ENCODE measurements at places on chromosomes 1 and 21. TPM values are rescaled to one million over a fixed set of nuclear protein-coding genes. Genes with fewer than 3 reads are reported as not detected.

RSPH1 gene
- total RNA-seq = 0.19 TPM

PLCH2 gene
- total RNA-seq = 1.0 TPM

OR10Z1 gene
- total RNA-seq = not detected

MYCL gene
- total RNA-seq = 0.14 TPM

MFSD2A gene
- 1.4 TPM for total RNA-seq

SHE gene
- total RNA-seq = 17.9 TPM

WNT2B gene
- 2.5 TPM for total RNA-seq

FCGR3A gene
- total RNA-seq = 41.0 TPM

HPDL gene
- 0.83 TPM for total RNA-seq

S1PR1 gene
- 62.3 TPM for total RNA-seq

DLGAP3 gene
- 0.57 TPM for total RNA-seq

AMPD1 gene
- not detected for total RNA-seq

TOE1 gene
- total RNA-seq = 7.0 TPM

ZNF672 gene
- total RNA-seq = 23.4 TPM

GRCh38 chr1:75712306-75712705 lies 12.2 kb upstream of the ACADM start:
- no peak for DNase-seq

GRCh38 chr1:3219005-3219790 lies 150.2 kb downstream of the PRDM16 start:
- DNase-seq = no peak

GRCh38 chr1:200795156-200795555 lies 56.5 kb downstream of the CAMSAP2 start:
- no peak for DNase-seq

- DNase-seq = no peak
These were observed 145.5 kb downstream of the TIAM1 start for GRCh38 chr21:31198575-31198974.

DNA sequence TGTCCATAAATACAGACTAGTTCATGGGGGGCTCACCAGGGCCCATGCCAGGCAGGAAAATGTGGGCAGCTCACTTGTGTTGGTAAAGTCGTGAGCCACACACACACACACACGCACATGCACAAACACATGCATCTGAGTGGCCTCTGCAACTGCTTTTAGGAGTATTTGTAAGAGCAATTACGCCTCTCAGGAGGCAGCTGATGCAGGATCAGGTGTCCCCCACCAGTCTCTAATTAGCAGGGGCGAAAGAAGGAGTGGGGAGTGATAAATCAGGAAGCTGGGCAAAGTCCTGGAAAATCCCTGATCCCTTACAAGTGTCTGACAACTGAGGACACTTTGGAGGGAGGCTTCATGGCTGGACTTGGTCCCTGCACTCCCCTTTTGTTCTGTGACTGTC lies 5.7 kb upstream of the IVL start:
- DNase-seq = no peak

- peak; percentile 59 for DNase-seq
These were observed 257.2 kb downstream of the LRRC7 start for GRCh38 chr1:69824932-69825331.

DNA sequence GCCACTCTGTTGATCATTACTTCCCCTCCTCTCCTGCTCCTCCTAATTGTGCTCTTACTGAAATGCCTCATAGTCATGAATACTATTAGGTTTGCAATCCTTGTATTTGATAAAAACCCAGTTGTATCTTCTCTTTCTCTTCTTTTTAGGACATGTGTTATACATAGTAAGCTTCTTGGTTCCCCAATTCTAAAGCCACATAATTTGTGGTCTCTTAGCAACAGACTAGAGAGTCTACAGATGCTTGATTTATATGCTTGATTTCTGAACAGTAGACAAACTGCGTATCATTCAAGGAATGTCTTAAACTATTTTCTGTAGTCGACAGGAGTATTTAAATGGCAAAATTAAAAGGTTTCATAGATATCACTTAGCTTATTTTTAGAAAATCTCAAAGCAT lies 1598.9 kb downstream of the PLA2G4A start:
- no peak for DNase-seq

DNA sequence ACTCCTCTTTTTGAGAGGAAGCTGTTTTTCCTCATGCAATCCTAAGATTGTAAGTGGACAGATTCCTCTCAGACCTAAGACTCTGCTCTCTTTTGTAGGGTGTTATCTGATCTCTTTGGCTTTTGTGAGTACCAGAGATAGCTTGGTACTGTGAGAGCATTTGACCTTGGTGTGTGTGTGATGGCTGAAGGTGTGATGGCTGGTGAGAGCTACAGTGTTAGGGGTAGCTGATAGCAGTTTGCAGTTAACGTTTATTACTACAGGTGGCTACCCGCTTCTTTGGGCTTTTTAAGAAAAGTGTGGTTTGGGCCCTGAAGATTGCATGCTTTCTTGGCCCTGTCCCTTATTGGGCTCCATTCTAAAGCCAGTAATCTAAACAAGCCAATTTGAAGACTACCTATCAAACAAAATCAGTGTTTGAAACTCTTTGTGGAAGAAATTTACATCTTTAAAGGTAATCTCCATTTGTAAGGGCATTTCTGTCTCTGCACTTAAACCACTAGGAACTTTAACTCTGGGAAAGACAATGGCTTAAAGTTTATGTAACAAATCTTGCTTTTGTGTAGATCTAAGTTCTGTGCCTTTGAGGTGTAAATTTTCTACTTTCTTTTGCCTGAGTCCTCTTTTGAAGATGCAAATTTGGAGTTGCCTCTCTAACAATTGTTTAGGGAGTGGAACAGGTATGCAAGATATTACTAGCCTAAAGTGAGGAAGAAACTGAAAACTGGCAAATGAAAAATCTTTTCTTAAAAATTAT lies 85.3 kb upstream of the SERBP1 start:
- DNase-seq = no peak

GRCh38 chr1:244710474-244711062 lies 57.6 kb downstream of the DESI2 start:
- no peak for DNase-seq

DNA sequence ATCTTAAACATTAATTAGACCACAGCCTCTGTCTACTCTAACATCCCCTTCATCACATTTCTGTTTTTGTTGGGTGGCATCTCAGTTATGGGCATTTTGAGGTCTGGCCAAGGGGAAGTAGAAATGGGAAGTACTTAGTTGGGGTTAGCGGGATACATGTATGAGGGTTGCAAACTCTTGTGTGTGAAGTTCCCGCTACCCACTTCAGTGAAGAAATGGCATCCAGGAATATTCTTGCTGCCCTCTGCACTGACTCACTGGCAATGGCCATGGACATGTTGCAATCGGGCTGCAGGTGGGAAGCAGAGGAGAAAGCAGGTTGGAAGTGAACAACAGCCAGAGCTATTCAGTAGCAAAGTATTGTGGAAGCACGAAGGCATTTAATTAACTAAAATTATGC lies 7.4 kb downstream of the CD48 start:
- DNase-seq = no peak

DNA sequence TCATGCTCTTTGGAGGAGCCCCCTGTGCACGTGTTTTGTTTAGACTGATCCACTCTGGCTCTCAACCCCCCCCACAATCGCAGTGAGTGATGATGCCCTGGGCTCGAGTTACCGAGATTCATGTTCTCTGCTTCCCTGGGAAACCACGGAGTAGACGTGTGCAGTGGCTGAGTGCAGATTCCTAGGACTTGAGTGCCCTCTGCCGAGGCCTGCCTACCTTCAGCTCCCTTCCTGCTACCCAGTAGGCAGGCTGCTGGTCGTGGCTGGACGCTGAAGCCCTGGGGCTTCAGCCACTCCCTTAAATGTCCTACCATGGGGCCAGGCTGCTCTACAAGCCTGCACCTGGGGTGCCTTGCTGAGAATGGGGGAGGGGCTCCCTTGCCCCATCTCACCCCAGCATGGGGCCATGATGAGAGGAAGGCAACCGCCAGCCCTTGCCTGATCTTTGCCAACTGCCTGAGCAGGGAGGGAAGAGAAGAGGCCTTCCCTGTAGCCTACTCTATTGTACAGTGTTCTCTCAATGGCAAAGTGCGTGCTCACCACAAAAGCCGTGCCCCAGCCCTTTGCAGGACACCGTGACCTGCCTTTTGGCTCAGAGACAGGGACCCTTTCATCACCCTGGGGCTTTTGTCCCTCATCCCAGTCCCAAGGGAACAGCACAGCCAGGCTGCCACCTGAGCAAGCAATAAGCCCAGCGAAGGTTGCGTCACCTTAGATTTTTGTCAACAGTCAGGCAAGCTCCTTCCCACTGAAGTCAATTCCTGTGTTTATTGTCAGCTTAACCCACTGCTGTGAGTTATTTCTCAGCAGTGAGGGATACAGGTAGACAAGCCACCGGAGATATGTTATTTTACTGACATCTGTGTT lies 4.1 kb upstream of the GRIK3 start:
- DNase-seq = no peak

GRCh38 chr1:176199707-176200106 lies 7.4 kb downstream of the COP1 start:
- no peak for DNase-seq

DNA sequence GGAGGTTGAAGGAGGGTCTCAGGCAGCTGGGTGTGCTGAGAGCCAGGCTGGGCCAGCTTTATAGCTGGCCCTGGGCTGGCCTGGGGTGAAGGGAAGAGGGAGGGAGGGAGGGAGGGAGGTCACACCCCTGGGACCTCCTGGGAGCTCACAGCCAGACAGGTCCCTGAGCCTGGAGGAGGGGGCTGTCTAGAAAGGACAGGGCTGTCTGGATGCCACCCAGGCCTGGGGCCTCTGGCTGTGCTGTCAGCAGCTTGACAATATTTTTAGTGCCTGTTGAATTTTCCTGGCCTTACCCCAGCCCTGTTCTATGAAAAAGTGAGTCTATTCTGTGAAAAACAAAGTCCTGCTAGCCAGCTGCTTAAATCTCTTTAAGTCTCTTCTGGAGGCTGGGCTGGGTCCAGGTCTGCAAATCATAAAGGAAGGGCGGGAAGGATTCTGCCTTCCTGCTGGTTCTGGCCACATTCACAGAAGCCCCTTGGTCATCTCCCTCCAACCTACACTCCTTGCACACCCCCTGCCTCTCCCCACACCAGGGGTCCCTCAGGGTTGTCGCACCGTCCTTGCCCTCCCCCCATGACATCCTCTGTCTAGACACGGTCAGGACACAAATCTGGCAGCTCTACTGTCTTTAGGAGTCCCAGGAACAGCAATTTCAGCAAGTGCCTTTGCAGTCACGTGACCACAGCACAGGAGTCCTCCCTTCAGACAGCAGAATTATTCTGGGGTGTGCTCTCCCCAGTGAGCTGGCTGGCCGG lies at the start of gene LEFTY2:
Gene LEFTY2, minus strand, starts transcription at position 34 of the 755 bp plus-strand sequence. CDS start 80 bp downstream, outside the sequence.
- DNase-seq = peak; percentile 65

- DNase-seq = no peak
These were observed 8.7 kb downstream of the SDHB start for GRCh38 chr1:17045150-17045549.

DNA sequence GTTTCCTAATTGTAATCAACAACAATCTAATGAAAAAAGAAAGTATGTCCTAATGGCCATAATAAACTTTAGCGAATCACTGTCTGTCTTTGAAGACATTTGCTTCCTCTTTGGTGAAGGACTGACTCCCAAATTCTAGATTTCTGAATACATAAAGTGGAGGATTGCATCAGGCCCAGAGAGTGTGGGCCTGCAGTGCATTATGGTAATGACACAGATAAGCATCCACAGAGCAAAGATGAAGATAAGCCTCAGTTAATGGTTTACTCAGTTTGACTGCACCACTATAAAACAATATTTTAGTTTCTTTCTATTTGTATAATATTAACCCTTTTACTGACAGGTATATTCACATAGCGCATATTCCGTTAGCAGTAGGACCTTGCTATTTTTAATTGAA lies 365.5 kb downstream of the KCTD3 start:
- DNase-seq = no peak

All from posterior vena cava (tissue), 2 donors.